ENCODE measurements at places on chromosomes 3 and 15.

DNA sequence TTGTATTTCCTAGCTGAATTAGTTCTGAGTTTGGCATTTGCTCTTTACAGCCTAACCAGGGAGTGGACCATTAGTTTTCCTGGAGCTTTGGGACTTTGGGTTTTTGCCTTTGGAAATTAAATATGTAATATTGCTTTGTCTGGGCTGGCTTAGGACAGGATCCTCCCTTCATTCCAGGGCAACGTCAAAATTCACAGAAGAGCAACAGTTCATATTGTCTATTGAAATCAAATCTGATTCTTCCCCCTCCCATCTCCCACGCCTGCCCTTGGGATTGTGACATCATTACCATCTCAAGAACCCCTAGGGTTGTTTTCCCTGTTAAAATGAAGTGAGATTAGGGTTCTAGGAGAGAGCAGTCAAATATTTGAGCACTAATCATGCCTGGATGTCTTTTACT is 194.1 kb downstream of the ROBO2 start:
- DNase-seq = no peak

DNA sequence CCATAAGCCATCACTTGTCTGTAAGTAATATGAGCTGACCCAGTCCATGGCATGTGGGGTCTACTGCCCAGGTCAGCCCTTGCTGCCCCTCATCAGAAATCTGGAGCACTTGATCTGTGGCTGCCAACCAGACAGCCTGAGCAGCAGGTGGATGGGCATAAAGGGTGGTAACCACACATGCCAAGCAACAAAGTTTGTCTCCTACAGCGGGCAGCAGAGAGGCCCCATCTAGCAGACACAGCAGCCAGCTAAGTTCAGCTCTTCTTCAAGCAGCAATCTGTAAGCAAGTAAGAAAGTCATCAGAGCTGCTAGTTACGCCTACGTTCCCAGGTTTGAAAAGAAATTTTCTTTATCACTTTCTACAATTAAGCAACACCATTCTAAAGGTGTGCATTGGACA is 27.9 kb downstream of the CHCHD4 start:
- DNase-seq = no peak

DNA sequence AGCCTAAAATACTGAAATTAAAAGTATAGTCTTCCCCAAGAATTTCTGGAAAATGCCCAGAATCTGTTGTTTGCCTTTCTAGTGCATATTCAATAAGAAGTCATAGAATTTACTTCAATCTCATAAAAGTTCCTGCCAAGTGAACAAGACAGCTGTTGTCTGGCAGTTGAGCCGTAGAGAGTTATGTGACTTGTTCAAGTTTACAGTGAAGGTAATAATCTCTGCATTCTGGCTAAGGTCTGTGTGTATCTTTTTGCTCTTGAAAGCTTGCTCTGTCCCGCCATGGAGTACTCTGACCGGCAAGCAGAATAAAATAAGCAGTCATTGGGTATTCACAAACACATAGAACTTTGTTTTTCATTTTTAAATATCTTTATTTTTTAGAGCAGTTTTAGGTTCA is 77.8 kb downstream of the GHSR start:
- DNase-seq = no peak

- peak; percentile 50 for DNase-seq
Measured at GRCh38 chr3:121431726-121432517, 113.9 kb downstream of the POLQ start.

DNA sequence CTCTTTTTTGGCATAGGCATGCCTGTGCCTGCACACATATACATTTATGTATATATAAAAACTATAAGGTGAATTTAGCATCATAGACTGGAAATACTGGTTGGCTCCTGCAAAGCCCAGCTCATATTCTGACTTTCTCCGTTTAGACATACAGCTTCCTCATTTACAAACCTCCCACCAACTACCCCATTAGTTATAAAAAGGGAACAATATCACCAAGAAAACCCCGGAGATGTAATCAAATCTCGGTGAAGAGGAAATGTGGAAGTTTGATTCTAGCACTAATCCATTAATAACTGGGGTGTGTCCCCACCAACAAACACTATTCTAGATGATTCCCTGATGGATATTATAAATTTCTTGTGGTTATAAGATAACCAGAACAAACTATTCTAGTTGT is 517.7 kb upstream of the TBL1XR1 start:
- no peak for DNase-seq

GRCh38 chr3:5035692-5036391 is 56.6 kb downstream of the BHLHE40 start:
- no peak for DNase-seq

DNA sequence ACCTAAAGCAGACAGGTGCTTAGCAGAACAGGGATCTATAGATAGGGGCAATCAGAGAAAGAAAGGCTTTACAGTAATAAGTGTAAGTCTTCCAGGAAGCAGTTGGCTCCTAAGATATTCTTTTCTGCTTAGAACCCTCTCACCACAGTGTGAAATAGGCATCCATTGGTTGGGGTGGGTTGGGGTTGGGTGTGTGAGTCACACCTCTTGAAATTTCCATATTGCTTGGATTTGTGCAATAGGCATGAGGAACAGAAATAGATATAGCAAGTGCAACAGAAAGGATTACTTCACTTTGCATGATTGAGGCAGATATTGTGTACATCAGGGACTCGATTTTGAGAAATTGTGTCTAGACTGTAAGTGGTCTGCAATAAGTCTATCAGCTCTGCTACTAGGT is 200.1 kb upstream of the GAP43 start:
- no peak for DNase-seq

DNA sequence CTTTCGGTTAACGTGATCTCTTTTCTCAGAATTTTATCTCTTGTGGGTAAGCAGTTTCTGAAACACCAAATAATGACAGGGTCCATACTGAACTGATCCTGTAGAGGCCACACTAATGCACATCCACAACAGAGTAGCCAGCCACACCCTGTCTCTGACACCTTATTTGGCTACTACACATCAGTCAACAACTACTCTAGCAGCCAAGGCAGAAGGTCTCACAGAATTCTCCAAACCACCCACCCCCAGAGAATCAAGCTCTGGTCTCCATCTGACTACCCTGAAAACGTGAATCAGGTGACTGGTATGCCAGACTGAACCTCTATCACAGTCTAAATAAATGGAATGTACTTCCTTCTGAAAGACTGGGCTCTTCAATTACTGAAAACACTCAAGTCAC is 38.0 kb downstream of the EDC3 start:
- DNase-seq = no peak

DNA sequence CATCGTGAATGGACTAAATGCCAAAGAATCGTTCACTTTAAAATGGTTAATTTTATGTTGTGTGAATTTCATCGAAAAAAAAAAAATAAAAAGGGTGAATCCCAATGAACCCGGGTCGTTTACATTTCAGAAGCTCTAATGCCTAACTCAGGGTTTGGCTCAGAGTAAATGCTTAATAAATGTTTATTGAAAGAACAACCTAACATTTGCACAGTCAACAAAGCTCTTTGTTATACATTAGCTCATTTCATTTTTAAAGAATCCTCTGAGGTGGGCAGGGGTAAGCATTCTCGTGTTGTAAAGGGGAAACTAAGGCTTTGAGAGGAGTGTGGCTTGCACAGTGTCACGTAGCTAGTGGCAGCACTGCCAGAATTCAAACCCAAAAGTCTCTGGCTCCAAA is 109.5 kb downstream of the RPLP1 start:
- DNase-seq = no peak

DNA sequence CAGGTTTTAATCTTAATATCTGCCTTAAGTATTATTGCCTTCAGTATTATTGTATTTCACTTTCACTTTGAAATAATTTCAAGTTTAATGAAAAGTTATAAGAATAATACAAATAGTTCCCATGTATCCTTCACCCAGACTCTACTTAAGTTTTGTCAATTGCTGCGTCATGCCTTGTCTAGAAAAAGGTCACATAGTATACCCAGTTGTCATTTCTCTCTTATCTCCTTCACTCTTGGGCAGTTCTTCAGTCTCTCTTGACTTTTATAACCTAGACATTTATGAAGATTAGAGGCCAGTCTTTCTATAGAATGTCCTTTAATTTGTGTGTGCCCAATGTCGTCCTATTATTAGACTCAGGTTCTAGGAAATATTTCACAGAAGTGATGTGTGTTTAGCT is 367.7 kb downstream of the LSAMP start:
- no peak for DNase-seq

DNA sequence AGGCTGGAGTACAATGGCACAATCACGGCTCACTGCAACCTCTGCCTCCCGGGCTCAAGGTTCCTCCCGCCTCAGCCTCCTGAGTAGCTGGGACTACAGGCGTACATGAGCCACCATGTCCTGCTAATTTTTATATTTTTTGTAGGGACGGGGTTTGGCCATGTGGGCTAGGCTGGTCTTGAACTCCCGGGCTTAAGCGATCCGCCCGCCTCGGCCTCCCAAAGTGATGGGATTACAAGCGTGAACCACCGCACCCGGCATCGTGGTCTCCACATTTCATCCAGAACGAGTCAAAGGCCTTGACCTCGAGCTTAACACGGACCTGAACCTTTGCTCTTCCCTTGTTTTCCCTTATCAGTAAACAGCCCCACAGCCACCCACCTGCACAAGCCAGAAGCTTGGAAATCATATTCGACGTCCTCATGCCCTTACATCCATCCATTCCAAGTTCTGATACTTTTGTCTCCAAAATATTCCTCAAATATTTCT is 1.4 kb upstream of the PTPN23 start:
- no peak for DNase-seq

GRCh38 chr3:172009803-172010202 is 29.6 kb upstream of the FNDC3B start:
- no peak for DNase-seq

DNA sequence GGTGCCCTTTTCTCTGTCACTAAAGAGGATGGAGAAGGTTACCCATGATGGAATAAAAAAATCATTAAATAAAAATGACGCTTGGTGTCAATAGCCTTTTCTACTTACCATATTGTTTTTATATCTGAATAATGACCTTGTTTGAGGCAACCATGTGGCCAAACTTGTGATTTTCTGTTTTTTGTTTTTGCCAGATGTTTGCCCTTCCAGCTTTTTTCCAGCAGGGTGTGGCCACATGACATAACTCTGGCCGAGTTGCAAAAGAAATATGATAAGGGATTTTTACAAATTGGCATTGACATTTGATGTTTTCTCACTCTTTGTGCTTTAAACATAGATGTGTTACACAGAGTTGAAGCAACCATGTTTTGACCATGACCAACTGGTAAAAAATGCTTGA is 39.7 kb upstream of the EPHA3 start:
- no peak for DNase-seq

DNA sequence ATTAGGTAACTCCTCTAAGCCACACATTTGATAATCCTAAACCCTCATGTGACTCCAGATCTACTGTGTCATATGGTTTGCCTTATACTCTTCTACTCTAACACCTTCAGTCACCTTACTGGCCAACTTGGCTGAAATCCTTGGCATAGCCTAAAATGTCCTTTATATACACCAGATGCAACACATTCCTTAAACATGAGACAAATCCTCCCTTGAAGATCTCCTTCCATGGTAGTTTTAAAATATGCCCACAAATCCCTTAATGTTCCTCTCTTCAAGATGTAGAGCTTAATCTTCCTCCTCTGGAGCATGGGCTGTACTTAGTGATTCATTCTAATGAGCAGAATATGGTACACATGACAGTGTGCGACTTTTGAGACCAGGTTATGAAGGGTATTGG is 238.9 kb downstream of the SUCLG2 start:
- no peak for DNase-seq

- DNase-seq = no peak
Measured at GRCh38 chr15:69737916-69738315, 285.3 kb downstream of the RPLP1 start.

DNA sequence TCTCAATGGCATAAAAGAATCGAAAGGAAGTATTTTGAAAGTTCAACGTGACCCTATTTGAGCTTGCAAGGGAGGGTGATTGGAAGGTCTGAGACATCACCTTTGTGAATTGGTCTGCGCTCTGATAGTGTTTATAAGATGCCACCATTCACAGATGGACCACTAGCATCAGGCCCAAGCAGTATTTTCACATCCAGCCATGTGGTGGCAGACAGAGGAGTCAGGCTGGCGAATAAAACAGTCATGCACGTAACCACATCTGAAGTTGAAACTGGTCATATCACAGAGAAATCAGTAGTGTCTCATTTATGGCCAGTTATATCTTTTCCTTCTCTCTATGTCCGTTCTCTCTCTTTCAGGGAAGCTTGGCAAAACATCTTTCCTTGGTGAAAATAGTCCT is 170.1 kb upstream of the ONECUT1 start:
- no peak for DNase-seq

- no peak for DNase-seq
Measured at GRCh38 chr3:112804021-112804420, 42.6 kb downstream of the CD200R1L start.

DNA sequence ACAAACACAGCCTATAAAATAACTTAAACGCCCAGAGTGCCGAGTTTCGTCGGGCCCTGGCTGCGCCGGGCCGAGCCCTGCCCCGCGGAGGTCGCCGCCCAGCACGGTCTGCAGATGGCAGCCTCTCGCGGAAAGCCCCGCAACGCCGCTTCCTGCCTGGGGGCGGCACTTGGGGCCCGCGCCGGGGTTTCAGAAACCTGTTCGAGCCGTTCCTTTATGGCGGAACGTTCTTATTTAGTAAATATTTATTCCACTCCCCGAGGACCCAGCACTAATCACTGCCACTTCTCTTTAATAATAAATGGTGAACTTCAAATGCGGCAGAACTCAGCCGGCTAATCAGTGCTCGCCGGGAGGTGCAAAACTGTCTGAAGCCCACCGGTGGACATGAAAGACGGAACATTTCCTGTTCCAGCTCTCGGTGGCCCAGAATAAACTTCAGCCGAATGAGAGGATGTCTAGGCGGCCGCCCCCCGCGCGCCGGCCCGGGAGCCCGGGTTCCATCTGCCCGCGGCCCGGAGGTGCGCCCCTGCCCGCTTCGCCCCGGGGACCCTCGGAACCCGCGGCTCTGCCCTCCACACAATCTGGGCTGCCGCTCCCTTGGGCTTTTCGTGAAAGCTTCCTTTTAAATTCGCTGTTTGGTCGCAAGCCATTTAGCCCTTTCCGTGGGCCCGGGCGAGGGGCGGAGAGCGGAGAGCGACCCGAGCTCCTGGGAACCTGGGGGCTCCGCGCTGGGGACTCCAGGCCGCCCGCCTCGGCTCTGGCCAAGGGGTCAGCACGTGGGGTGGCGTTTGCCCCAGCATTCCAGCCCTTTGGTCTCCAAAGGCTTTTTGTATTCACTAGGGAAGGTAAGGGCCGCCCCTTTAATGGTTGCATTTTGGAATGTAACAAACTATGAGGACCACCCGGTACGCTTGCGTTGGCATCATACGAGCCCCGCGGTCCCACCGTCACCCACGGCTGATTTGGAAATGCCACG is 110.8 kb upstream of the ATP11B start:
- peak; percentile 53 for DNase-seq

GRCh38 chr15:65101411-65101890 is 13.5 kb downstream of the UBAP1L start:
- peak; percentile 36 for DNase-seq

- no peak for DNase-seq
Measured at GRCh38 chr3:140917772-140918171, 23.9 kb upstream of the SLC25A36 start.

GRCh38 chr15:77775373-77775772 is 142.7 kb upstream of the LINGO1 start:
- DNase-seq = no peak
